Activated CD8-positive, alpha-beta T cell treated with anti-CD3 and anti-CD28 coated beads, Interleukin-2, amount 10 ng/mL, durations not matched to agents 7 days and 5 days (primary cell): ENCODE measurements at places on chromosomes 2 and 18. TPM values are rescaled to one million over a fixed set of nuclear protein-coding genes. Genes with fewer than 3 reads are reported as not detected.

POLR1A gene
- 40.8 TPM for total RNA-seq

DNA sequence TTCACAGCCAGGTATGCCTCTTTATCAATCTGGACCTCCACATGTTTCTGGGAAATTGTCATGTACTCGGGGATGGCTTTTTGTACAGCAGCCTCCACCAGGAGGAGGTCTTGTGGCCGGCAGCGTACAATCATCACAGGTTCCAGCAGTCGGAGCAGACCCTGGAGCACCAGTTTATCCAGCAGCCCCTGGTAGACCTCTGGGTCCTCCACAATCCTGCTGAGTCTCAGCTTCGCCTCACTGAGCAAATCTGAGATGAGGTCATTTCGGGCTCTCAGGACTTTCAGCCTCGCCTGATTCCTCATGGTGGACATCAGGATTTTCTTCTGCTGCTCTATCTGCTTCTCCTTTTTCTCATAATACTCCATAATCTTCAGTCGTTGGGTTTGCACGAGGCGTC, 32.8 kb downstream of the TMEM247 start:
- peaks cover 11% of the 10 kb centered on the region for H3K36me3 ChIP-seq
- no peak overlapping the region for H3K27ac ChIP-seq
- H3K4me3 ChIP-seq = no peak overlapping the region
- H3K4me1 ChIP-seq = peaks cover 9% of the 10 kb centered on the region
- DNase-seq = peak; percentile 3

DNA sequence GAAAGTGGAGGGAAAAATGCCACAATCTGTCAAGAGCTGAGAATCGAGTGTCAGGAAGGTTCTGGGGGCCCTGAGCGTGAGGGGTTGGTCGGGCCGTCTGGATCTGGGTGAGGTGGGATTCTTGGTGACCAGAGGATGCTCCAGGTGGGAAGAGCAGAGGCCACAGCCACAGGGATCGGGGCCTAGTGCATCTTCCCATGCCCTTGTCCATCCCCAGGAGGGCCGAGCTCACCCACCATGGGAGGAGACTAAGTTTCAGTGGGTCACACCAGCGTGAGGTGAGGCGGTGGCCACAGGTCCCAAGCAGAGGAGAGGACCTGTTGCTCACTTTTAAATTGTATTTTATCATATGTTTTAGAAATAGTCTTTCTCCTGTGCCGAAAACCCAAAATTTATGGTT, 70.0 kb downstream of the TMEM18 start:
- no peaks in the 10 kb centered on the region for H3K36me3 ChIP-seq
- no peaks in the 10 kb centered on the region for H3K4me1 ChIP-seq
- no peak for DNase-seq

- H3K4me3 ChIP-seq = no peak overlapping the region
- peaks cover 54% of the 10 kb centered on the region for H3K4me1 ChIP-seq
- no peak overlapping the region for H3K27ac ChIP-seq
These were observed 139.8 kb upstream of the THUMPD2 start for GRCh38 chr2:39918886-39919285.
